ENCODE measurements at places on chromosomes 12 and 14.

DNA sequence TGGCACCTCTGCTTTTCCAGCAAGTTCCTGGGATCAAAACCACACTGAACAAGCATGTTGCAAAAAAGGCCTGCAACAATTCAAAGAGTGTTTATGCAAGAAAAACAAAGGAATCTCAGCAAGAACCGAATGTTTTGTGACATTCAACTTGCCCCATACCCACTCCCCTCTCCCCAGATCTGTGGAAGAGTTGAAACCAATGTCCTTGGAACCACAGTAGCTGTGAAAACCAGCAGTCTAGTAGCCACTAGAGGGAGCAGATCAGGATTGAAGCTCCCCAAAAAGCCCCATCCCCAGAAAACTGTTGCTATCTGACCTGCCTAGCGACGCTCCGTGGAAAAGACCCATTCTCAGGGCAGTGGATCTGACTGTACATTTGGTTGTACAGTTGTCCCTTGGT, 27.1 kb downstream of the PRKAB1 start:
- DNase-seq = no peak

GRCh38 chr14:91383439-91383838, 34.2 kb downstream of the CCDC88C start:
- DNase-seq = no peak

DNA sequence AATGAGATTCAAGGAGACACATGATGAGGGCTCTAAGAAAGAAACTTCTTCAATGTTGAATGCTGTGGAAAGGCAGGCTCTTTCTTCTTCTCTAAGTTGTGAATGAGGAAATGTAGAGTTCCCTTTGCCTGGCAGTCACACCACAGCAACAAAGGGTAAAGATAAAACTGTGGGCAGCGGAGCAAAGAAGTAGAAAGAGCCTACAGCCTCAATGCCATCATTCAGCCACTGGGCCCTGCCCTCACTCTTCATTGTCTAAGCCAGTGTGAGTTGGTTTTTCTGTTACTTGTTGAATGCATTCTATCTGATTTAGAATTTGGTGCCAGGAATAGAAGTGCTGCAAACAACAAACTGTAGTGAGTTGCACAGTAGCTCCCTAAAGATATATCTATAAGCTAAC, 12.2 kb downstream of the SDR9C7 start:
- no peak for DNase-seq

DNA sequence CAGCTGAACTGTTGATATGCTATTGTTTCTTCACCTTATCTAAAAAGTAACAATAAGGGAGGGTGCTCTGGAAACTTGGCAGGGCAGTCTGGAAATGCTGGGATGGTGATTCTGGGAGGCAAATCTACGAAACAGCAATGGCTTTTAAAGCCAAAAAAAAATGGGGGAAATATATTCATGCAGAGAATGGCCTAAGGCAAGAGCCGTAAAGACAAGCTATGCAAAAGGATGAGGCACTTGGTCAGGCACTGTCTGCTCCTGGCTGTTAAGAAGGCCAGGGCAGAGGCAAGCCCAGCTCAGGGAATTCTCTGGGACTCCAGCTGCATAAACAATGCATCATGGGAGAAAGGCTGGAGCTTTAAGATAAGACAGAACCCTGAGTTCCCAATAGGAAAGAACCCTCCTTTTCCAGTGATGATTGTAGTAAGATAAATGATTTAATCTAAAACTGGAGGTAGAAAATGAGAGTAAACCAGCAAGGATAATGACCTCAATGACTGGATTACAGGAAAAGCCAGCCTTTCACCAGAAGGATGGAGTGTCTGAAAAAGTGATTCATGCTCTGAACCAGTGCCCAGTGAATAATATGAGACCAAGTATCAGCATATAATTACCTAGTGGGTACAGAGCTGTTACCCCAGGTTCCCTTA, 46.0 kb downstream of the ITPR2 start:
- DNase-seq = no peak

DNA sequence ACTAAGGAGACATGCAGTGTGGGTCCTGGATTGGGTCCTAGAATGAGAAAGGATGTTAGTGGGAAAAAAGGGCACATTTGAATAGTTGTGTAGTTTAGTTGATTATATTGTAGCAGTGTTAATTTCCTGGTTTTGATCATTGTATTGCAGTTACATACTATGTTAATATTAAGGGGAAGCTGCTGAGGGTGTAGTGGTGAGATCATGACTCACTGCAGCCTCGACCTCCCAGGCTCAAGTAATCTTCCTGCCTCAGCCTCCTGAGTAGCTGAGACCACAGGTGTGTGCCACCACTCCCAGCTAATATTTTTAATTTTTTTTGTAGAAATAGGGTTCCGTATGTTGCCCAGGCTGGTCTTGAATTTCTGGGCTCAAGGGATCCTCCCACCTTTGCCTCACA, 21.7 kb downstream of the BORCS5 start:
- no peak for DNase-seq

GRCh38 chr12:19836056-19836455, 396.8 kb downstream of the AEBP2 start:
- no peak for DNase-seq

- no peak for DNase-seq
These were observed 101.6 kb downstream of the BRMS1L start for GRCh38 chr14:35927727-35928126.

- DNase-seq = no peak
These were observed 702.9 kb downstream of the TRHDE start for GRCh38 chr12:72974954-72975555.

DNA sequence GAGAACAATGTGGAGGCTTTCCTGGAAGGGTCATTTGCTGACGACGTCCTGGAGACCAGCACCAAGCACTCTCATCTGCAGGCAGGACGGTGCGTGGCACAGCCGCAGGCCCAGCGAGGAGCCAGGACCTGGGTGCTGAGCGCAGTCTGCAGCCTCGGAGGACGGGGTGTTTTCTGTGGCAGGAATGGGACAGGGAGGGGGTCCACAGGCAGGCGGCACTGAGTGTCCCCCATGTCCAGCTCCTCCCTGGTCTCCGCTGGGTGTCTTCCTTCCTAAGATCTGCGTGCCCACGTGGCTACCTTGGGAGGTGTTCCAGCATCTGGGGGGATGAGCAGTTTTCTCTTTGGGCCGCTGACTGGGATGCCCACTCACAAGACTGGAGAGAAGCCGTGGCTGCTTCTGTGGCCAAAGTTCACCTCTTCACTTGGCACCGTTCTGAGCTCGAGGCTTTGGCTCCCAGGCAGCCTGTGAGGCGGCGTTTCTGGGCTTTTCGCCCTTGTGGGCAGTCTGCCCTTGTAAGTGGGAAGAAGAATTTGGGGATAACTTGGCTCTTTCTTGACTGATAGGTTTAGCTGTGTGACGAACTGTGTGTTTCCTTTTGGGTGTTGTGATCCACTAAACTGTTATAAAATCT, 72.2 kb downstream of the NOC4L start:
- no peak for DNase-seq

DNA sequence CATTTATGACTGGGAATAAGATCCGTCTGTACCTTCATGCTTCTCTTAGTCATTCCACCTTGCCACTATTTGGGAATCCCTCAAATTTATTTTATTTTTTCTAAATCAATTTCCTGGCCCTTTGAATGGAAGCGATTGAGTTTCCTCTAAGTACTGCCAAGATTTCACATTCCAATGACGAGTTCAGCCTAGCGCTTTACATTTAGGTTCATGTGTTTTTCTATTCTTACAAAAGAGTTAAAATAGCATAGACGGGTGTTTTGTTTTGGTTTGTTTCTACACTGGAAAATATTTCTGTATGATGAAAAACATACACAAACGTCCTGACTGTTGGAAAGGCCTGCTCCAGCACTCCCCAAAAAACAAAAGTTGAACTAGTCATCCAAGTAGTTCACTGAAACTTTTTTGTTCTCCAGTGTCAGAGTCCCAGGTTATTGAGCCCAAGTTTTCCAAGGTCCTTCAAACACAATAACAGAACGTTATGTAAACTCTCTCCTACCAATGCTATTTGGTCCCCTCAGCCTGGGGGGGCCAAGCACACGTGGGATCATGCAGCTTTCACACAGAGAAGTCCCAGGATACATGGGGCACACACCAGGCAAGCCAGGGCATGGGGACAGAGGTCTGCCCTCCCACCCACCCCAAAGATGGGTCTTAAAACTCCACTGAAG, 74.8 kb upstream of the FOXN3 start:
- DNase-seq = no peak

GRCh38 chr14:104436047-104436591, 143.4 kb upstream of the C14orf180 start:
- no peak for DNase-seq

- DNase-seq = no peak
These were observed 3.6 kb downstream of the L2HGDH start for GRCh38 chr14:50308363-50308915.

GRCh38 chr12:47896633-47897032, 8.2 kb downstream of the VDR start:
- no peak for DNase-seq

- DNase-seq = peak; percentile 96
These were observed 3.4 kb downstream of the RHOF start for GRCh38 chr12:121789800-121790728.

GRCh38 chr12:131194166-131194565, 240.5 kb downstream of the ADGRD1 start:
- no peak for DNase-seq

DNA sequence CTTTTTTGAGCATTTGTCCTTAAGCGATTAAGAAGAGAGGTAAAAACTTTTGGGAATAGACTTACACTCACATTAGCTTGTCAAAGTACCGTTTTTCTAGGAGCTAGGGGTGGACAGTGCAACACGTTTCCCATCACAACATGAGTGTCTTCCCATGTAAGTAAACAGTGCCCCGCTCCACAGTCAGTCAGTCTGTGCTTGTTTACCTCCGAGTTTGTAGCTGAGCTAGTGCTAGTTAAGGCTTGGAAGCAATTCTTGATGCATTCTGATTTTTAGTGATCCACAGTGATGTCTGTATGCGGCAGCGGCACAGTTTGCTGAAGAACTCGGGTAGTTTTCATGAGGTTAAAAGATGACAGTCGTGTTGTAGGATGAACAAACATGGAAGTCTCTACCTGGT, 941 bp downstream of the ZDHHC17 start:
- DNase-seq = no peak

DNA sequence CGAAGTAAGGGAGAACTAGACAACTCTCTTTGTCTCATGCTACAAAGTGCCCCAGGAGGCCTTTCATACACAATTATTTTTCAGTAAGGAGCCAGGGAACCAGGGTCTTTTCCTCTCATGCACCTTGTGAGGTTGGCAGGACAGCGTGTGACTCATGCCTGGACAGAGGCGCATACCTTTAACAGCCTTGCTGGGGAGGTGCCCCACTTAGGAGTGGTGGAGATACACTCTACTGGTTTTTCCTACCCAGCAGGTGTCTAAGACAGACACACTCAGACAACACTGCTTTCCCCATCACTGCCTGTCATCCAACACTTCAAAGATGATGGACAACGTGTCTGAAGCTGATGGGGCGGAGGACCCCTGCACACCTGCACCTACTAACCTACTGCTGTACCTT, 49.1 kb downstream of the B4GALNT3 start:
- DNase-seq = no peak

- DNase-seq = no peak
These were observed 65.8 kb upstream of the RASSF3 start for GRCh38 chr12:64544371-64545080.

GRCh38 chr12:77354766-77355362, 289.5 kb upstream of the E2F7 start:
- DNase-seq = no peak

- DNase-seq = no peak
These were observed 184.4 kb upstream of the SLC38A2 start for GRCh38 chr12:46556819-46557524.

DNA sequence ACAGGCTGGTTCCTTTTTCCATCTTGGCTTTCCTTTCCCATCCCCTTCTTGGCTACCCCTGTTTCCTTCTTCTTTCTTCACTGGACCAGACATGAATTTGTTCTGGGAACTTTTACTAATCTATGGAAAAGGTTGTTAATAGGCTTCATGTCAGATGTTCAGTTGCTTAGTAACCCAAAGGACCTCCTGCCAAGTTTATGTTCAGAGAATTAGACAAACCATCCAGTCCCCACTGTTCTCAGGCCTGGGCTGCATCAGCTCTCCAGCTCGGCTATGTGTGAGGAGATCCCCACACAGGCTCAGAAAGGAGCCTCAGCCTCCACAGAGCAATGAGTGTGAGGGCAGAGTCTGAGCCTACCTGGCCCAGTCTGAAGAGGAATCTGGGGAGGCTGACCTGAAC, 78.0 kb downstream of the AKAP6 start:
- no peak for DNase-seq

DNA sequence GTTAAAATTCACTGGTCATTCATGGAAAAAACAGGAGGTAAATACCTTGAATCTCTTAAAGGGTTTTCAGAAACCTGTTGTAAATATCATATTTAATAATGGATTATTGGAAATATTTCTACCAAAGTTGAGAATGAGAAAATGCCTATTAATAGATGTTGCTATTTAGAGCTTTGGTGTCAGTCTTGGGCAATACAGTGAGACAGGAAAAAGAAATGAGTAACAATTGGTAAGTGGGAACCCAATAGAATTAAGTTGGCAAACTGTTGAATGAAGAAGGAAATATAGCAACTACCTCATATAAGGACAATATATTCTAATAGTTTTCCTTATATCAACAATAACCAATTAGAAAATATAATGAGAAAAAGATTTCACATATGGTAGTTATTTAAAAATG, 78.0 kb downstream of the ATF7IP start:
- no peak for DNase-seq

DNA sequence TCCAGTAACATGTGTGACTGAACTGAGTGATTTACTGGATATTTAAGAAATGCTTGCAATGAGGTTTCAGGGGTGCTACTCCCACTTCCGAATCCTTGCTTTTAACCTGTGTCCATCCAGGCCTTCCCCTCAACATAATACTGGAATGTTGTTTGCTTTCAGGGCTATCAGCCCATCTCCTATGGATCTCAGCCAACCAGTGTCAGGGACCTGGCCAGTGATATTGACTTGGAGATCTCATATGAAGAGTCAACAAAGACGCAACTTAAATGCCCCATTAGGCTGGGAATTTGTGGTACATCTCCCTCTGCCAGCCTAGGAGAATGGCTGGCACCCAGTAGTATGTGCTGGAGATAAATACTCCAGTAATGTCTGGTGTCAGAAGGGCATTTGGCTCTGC, 889 bp upstream of the IFT43 start:
- DNase-seq = no peak

GRCh38 chr14:54665946-54666345, 99.0 kb downstream of the SAMD4A start:
- DNase-seq = no peak

GRCh38 chr12:124745465-124745890, 118.2 kb downstream of the SCARB1 start:
- DNase-seq = no peak

- no peak for DNase-seq
These were observed 1131.1 kb downstream of the TMEM121 start for GRCh38 chr14:106657460-106657859.

- DNase-seq = no peak
These were observed 17.7 kb downstream of the SLC11A2 start for GRCh38 chr12:51008329-51009055.

- DNase-seq = peak; percentile 17
These were observed 24.3 kb downstream of the MVK start for GRCh38 chr12:109597795-109598427.

- no peak for DNase-seq
These were observed 23.1 kb downstream of the VASH1 start for GRCh38 chr14:76784266-76784874.

- no peak for DNase-seq
These were observed 150.3 kb downstream of the LRRK2 start for GRCh38 chr12:40375076-40375475.

GRCh38 chr12:46847001-46847400, 21.2 kb upstream of the SLC38A4 start:
- DNase-seq = no peak
